Activated naive CD8-positive, alpha-beta T cell treated with anti-CD3 and anti-CD28 coated beads for 36 hours (primary cell): ENCODE measurements at places on chromosomes 16 and 17.

DNA sequence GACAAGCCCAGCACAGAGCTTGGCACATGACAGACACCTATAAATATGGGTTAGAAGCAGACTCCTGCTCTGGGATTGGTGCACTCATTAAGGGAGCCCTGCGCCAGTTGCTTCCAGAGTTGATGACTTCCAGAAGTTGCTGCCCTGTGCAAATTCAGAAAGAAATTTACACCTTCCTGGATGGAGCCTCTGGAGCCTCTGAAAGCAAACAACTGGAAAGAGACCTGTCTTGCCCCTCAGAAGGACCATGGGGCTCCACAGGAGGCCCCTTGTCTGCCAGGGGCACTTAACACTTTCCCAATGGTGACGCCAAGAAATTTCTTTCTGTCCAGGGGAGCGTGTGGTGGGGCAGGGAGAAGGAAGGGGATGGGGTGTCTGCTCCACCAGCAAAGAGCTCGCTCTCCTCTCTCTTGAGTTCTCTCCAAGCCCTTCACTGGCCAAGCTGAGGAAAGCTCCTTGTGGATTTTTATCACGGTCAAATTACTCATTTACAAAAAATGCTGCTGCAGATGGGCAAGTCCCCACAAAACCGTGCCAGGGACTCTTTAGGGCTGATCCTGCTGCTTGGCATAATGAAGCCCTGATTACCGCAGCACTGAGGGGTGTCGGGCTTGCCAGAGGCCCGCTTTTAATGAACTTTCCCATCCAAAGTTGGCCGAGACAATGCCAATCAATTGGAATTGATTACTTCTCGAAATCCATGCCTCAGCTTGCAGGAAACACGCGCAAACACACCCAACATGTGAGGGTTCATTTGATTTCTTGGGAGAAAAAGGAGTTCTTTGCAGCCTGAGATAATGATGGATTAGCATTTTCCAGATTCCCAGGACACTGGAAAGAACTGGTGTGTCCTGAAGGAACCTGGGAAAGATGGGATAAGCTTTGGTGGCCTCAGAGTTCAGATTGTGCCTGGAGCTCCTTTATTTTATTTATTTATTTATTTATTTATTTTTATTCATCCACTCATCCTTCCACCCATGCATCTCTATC, 583.6 kb upstream of the CDH5 start:
- DNase-seq: no peak

DNA sequence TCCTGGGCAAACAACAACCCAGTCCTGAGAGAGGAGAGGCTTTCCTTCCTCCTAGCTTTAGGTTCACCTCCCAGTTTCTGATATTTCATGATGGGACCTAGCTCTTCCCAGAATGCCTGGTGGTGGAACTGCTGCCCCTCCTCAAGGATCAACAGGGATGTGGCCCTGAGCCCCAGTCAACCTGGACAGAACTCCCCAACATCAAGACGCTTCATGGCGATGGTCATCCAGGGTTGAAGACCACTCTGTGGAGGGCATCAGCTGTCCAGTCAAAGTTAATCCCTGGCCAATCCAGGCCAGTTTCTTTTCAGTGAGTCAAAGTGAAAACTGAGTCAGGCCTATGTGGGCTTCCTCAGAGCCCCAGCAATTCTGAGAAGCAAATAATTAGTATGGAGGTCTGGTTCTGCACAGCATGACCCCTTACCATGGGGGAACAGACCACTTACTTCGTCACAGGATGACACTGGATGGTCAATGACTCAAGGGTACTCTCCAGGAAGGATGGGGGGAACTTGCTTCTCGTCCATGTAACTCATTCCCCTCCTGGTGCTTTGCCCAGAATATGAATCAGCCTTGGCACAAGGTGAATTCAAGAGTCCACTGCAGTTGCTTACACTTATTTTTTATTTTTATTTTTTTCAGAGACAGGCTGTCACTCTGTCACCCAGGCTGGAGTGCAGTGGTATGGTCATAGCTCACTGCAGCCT, 14.7 kb upstream of the XYLT2 start:
- no peak for DNase-seq

GRCh38 chr17:45092911-45093430, 31.9 kb downstream of the NMT1 start:
- no peak for DNase-seq

GRCh38 chr17:2029911-2030778, at the start of gene DPH1:
Gene DPH1 (plus strand): TSS chr17:2030153. CDS start chr17:2030170, 17 bp downstream.
- peak; percentile 87 for DNase-seq

GRCh38 chr16:55543472-55543871, 23.0 kb upstream of the CAPNS2 start:
- DNase-seq: no peak

DNA sequence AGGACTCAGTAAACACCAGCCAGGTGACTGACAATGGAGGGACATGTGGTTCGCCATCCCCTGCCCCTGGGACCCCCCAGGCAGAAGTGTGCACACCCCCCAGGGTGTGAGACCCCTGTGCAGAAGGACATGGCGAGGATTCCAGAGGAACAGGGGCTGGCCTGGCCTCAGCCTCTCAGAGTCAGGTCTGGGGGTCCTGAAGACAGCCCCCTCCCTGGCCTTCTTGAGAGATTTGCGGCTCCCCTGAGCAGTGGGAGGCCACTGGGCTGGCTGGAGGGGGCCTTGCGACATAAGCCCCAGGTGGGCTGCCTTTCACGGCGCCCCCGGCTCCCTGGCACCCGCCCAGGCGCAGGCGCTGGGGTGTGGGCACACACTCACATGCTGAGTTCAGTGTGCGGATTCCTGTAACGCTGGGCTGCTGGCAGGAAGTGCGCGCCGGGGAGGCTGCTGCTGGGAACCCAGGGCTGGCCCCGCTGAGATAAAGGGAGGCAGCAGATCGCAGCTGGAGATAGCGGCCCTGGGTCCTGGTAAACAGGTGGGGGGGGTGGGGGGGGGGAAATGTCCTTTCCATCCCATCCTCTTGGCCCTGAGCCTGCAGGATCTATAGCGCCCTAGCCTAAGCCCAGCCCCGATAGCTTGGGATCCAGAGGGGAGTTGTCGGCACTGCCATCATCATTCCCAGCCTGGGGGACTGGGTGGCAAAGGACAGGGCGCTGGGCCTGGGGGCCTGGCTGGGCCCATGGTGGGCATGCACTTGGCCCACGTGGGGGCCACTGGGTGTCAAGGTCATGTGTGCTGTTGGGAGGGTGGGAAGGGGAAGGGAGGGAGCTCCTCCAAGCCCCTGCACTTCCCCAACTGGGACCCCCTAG, 27.1 kb downstream of the TMEM235 start:
- DNase-seq: peak; percentile 68

DNA sequence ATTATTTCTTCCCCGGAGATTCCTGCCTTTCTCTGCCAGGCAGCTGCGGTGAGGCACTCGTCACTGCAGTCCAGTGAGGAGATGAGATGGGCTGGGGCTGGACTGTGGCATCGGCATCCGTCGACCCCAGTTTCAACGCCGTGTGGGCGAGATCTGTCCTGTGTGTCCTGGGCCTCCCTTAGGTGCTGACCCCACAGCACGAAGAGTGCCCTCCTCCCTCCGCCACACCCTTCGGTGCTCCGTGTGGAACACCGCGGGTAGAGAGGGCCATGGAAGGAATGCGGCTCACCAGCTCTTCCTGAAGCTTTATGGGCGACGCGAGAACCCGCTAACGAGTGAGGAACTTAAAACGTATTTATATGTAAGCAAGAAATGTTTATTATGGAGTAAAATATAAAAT, 17.6 kb downstream of the ACSF3 start:
- no peak for DNase-seq

- no peak for DNase-seq
Measured at GRCh38 chr16:11493531-11493929, 93.2 kb downstream of the LITAF start.

DNA sequence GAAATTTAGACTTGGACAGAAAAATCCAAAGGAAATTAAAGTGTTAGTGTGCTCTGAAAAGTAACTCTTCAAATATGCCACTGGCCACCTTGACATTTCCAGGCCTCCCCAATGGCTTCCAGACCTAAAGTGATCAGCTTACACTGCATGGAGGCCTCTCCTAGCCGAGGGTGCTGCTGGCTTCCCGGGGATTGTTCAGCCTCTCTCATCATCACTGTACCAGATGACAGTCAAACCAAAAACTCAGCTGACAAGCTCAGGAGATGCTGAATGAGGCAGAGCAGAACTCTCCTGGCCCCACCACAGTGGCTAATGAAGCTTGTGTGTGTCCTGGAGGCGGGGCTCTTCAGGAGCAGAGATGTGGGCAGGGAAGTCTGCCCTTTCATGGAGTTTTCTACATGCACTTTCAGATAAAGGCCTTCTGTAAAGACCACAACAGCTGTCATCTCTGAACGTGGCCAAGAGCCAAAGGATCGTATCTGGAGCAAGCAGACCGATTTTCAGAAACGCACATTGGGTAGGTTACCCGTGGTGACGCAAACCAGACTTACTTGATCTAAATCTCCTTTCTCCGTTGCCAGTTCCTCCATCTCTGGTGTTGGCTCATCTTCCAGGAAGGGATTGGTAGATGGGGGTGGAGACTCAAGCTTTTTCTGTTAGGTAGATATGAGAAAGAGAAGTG, 113.3 kb downstream of the VPS53 start:
- DNase-seq: no peak

- no peak for DNase-seq
Measured at GRCh38 chr17:76232342-76232741, 8.0 kb downstream of the RNF157 start.

GRCh38 chr16:14465799-14466198, 164.3 kb downstream of the PARN start:
- no peak for DNase-seq

- DNase-seq: no peak
Measured at GRCh38 chr16:83737729-83738354, 69.9 kb upstream of the HSBP1 start.

GRCh38 chr17:42345396-42346073, 42.7 kb downstream of the STAT3 start:
- DNase-seq: no peak

DNA sequence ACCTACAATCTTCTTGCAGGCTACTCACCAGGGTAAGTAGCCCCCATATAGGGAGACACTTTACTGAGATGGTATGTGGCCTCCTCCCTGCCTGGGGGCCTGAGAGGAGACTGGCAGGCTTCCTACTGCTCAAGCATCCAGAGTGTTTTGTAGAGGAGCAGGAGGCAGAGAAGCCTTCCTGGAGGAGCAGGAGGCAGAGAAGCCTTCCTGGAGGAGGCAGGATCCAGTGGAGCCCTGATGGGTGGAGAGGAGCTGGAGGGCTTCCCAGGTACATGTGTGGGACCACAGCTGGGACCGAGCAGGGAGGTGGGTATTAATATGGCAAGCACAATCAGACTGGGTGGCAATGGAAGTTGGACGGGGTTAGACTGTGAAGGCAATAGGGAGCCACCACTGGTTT, 2.1 kb upstream of the ADGRG5 start:
- DNase-seq: no peak

DNA sequence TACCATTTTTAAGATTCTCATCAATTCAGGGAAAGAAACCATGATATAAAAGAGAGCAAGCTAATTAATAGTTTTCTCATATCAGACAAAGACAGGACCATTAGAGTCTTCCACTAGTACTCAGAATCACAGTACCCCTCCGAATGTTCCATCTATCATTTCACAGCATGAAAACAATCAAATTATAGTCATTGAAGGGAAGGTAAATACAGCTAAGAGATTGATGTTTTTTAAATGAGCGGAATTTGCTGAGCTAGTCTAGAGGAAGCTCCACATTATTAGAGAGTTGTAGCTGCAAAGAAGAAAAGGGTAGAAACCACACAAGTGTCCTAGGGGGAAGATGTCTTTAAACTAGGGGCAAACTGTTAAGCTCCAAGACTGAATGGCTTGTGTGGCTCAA, 808.9 kb downstream of the CDH11 start:
- DNase-seq: no peak

GRCh38 chr16:68400083-68400923, 48.0 kb downstream of the SMPD3 start:
- DNase-seq: no peak

- no peak for DNase-seq
Measured at GRCh38 chr16:67531247-67531646, 2.6 kb downstream of the RIPOR1 start.

- no peak for DNase-seq
Measured at GRCh38 chr17:65902831-65903522, 289.0 kb downstream of the CEP112 start.
